ENCODE measurements at places on chromosomes 6 and 20. TPM values are rescaled to one million over a fixed set of nuclear protein-coding genes. Genes with fewer than 3 reads are reported as not detected.

GRCh38 chr6:164661716-164662115 lies 647.7 kb downstream of the C6orf118 start:
- no peak for DNase-seq

UFL1 gene
- 19.3 TPM for total RNA-seq

DNA sequence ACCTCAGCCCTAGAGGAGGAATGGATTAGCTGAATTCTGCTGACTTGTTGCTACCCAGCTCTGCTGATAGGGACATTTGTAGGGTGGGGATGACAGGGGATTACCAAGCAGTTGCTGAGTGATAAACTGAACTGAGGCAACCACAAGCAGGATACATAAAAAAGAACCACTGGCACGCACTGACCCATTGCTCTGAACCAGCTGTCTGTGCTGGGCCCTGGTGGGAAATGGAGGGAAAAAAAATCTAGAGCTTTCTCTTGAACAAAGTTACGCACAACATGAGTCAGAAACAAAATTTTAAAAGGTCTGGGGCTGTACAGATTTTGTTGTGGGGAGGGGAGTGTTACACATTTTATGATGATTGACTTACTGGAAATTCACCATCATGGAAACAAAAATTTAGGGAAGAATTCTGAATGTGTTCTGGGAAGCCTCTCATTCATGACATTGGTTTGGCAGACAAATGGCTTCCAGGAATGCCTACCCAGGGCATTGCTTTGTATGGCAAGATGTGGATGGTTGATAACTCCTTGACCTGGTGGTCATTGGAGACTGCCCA lies 37.7 kb downstream of the FOXO3 start:
- no peak for DNase-seq

GRCh38 chr6:27617700-27618689 lies 145.1 kb upstream of the ZNF184 start:
- peak; percentile 43 for DNase-seq

DNA sequence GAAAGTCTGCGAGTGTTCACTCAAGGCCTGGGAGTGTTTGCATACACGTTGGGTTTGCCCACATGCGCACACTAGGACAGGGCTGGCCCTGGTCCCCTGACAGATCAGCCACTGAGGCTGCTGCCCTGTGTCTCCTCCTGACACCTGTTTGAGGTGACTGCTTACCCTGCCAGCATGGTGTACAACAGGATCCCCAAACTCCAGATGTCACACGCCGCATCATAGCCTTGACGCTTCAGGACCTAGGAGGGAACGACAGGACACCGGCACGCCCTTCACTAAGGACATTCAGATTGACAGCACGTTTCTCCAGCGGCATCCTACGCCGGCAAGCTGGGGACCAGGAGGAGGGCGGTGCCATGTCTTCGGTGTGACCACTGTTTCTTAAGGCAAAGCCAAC lies 37.0 kb upstream of the MPC1 start:
- DNase-seq = no peak

OLIG3 gene
- total RNA-seq = not detected

GRCh38 chr20:41350408-41350962 lies 9.9 kb downstream of the LPIN3 start:
- DNase-seq = no peak

DNA sequence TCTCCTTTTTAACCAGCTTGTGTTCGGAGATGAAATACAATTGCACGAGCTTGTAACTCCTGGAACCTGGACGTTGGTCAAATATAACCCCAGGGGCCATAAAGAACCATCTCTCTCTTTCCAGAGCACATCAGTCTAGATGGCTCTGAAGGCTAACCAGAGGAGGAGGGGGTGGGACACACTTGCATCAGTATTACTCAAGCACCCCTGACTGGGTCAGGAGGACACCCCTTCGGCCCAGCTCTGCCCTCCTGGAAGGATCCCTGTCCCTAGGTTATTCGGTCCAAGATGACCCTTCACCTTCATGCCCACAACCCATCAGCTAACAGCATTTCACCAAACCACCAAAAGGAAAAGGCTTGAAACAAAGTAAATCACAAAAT lies 67.1 kb downstream of the FYN start:
- no peak for DNase-seq

LAMA2 gene
- 0.80 TPM for total RNA-seq

GDAP1L1 gene
- total RNA-seq = not detected

- peak; percentile 79 for DNase-seq
These were observed 49.0 kb upstream of the RNF24 start for GRCh38 chr20:4064144-4064909.

VNN1 gene
- 12.4 TPM for total RNA-seq

Data from Calu3 (cell line).